AG04450 (cell line): ENCODE measurements at places on chromosomes 11 and 22. TPM values are rescaled to one million over a fixed set of nuclear protein-coding genes. Genes with fewer than 3 reads are reported as not detected.

- DNase-seq: no peak
These were observed 55.1 kb downstream of the RTN4R start for GRCh38 chr22:20212754-20213699.

GRCh38 chr11:32888805-32889204, 3.8 kb upstream of the QSER1 start:
- peak; percentile 34 for DNase-seq

DNA sequence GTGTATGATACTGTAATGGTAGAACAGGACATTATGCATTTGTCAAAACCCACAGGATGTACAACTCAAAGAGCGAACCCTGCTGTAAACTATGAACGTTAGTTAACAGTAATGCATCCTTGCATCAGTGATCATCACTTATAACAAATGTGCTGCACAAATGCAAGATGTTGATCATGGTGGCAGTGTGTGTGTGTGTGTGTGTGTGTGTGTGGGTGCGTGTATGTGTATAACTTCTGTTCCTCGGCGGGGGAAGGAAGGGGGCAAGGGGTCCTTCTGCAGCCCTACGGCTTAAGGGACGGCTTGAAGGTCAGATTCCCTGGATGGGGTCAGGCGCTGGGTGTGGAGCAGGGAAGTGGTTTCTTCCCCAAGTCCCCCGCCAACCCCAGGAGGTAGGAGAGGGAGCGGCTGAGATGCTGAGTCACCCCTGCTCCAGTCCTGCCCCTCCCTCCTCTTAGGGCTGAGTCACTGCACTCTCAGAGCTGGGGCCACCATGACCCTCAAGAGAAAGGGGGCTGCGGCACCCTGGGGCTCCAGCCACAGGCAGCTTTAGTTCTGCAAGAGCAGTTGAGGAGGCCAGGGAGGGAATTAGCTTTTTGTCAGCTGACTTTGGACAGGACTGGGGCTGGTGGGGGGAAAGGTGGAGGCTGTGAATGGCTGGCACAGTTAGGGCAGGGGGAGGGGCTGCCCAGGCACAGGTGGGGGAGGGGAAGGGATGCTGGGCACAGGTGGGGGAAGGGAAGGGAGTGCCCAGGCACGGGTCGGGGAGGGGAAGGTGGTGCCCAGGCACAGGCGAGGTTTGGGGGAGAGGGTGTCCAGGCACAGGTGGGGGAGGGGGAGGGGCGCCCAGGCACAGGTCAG, 8.8 kb upstream of the CTSD start:
- DNase-seq: peak; percentile 64

DNA sequence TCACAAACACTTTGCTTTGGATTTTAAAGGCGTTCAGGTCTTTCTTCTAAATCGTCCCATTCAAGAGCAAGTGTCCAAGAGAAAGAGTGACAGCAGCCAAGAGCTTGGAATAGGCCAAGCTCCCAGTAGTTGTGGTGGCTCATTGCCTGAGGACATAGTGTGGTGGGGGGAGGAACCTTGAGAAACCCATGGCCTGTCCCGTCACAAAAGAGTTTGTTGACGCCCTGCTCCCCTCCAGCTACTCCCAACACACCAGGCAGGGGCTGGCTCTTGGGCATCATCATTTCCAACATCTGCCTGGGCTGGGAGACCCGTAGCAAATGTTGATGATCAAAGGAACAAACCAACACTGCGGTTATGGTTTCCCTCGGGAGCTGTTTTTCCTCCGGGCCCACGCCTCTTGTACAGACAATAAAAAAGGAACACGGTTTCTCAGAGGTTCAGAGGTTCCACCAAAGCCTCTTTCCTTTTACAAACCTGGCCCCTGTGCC, 20.8 kb downstream of the FADS3 start:
- no peak for DNase-seq

DNA sequence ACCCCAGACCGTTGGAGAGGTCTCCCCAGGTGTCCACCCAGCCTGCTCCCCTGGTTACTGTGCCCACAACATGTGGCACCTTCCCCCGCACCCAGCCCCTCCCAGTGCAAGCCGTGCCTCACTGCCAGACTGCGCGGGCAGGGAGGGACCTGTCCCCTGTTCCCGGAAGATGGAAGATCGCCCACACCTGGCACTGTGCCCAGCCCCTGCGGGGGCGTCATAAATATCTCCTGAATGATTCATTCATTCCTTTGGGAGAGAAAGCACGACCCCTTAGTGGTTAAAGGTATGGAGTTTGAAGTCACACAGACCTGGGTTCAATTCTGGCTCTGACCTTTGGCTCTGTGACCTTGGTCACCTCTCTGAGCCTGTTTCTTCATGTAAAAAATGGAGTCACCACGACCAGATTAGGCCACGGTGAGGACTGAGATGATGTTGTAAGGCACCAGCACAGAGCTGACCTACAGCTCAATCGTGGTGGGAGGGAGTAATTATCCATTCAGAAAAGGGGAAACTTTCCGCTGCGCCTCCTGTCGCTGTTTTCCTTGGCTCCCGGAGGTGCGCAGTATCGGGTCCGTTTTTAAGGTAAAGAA, 497 bp upstream of the SYT12 start:
- DNase-seq: peak; percentile 15

DNA sequence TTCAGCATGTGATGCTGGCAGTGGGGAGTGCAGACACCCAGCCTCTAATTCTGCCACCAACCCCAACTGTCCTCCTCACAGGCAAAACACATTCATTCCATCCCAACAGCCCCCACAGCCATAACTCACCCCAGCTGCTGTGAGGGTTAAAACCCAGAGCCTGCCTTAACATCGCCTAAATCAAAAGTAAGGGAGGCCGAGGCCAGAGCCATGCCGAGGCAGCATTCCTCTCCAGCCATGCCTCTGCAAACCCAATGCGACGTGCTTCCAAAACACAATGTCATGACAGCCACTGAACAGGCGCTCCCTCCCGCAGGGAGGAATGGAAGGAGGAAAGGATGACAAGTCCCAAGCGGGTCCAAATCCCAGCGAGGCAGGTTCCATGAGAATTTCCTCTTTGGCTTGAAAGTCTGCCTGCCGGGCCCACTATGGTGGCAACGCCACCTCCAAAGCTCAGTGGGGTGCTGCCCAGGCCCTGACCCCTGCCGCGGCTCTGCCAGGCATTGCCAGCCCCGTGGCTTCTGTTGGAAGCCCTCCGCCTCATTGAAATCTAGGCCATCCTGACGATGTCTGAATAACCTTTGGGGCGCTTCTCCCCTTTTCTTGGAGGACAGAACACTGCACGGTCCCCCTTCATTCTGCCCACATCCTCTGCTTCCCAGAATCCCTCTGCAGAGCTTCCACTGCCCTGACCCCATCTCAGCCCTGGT, 472.3 kb downstream of the BRD1 start:
- no peak for DNase-seq

DNA sequence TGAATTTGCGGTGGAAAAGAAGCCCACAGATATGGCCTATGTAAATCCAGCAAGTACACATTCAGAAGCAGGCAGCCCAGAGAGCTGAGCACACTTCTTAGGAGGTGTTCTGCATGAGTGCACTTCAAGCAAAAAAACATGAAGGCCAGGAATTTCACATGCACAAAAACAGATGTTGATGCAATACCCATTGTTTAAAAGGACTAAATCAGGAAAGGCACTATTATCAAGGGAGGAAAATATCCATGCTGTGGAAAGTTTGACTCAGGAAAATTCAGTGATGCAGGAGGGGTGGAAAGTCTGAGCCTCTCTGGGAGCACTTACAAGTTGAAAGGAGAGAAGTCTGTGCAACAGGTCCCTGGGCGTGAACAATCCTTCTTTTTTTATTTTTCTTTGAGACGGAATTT, 15.8 kb upstream of the CARS1 start:
- no peak for DNase-seq

DNA sequence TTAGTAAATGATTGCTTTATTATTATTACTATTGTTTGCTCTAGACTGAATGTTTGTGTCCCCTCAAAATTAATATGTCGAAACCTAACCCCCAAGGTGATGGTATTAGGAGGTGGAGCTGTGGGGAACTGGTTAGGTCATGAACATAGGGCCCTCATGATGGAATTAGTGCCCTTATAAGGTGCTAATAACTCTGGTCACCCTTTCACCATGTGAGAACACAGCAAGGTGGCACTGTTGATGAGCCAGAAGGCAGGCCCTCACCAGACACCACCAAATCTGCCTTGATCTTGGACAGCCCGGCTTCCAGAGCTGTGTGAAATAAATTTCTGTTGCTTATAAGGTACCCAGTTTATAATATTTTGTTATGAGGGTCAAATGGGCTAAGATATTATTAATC, 95.8 kb downstream of the BDNF start:
- DNase-seq: no peak

DNA sequence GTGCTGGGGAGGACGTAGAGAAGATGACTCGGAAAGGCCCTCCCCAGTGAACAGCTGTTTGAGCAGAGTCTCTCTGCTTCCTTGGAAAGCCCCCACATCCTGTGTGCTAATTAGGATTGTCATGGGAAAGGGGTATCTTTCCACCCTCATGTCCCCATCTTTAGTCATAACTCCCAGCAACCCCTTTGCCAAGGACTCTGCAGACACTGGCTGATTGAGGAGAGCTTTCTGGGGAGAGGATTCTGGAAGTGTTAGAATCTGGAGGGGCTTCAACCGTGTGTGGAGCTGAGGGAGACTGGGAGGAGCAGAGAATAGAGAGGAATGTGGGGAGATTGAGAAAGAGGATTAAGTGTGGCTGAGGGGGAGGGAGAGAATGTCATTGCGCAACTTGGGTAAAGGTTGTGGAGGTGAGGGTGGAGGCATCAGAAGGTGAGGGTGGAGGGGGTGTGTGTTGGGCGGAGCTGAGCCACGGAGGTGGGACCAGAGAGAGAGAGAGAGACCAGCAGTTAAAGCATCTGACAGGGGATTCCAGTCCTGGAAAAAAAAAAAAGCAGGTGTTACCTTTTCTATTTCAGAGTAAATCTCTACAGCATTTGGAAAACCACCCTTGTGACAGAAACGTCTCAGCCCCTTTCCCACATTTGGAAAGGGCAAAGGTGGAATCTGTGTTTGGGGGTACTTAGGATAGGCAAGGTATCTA, 2.2 kb downstream of the DTX4 start:
- no peak for DNase-seq

- DNase-seq: no peak
These were observed 2.8 kb downstream of the MFRP start for GRCh38 chr11:119343726-119344125.

LYVE1 gene
- 0.10 and 0.19 TPM in 2 replicates for polyA plus RNA-seq

OLFML1 gene
- 0.10 and 0.21 TPM in 2 replicates for polyA plus RNA-seq

OR2AG2 gene
- polyA plus RNA-seq: 0.11 and 0.19 TPM in 2 replicates

C22orf42 gene
- polyA plus RNA-seq: not detected in 2 replicates
